ENCODE measurements at places on chromosomes 6 and 20. TPM values are rescaled to one million over a fixed set of nuclear protein-coding genes. Genes with fewer than 3 reads are reported as not detected.

SCUBE3 gene
- total RNA-seq = not detected

MRPS10 gene
- 79.2 TPM for total RNA-seq

SRMS gene
- total RNA-seq = 0.39 TPM

HAO1 gene
- total RNA-seq = not detected

PARD6B gene
- total RNA-seq = 1.2 TPM

TSPO2 gene
- total RNA-seq = not detected

ENPP1 gene
- 0.08 TPM for total RNA-seq

RBPJL gene
- total RNA-seq = not detected

KIF13A gene
- total RNA-seq = 34.6 TPM

BTNL2 gene
- not detected for total RNA-seq

VGLL2 gene
- total RNA-seq = not detected

MCHR2 gene
- total RNA-seq = not detected

EPHA7 gene
- not detected for total RNA-seq

C6orf118 gene
- not detected for total RNA-seq

BMP7 gene
- not detected for total RNA-seq

PAQR8 gene
- 3.5 TPM for total RNA-seq

EYA4 gene
- total RNA-seq = not detected

PRPH2 gene
- not detected for total RNA-seq

GLP1R gene
- not detected for total RNA-seq

BNIP5 gene
- not detected for total RNA-seq

ESR1 gene
- total RNA-seq = 0.49 TPM

KIFC1 gene
- total RNA-seq = 14.0 TPM

RAB44 gene
- not detected for total RNA-seq

RNF5 gene
- 64.1 TPM for total RNA-seq

ABCC10 gene
- 19.7 TPM for total RNA-seq

RSPH4A gene
- 0.16 TPM for total RNA-seq

HRH3 gene
- total RNA-seq = not detected

MOCS1 gene
- 6.2 TPM for total RNA-seq

RAET1G gene
- 7.6 TPM for total RNA-seq
